ENCODE measurements at places on chromosomes 6 and 20.
A peak's percentile ranks its signal among the peaks of the same experiment; 100 is the strongest.

GRCh38 chr6:138421089-138421488 is 17.1 kb downstream of the HEBP2 start:
- DNase-seq: no peak

DNA sequence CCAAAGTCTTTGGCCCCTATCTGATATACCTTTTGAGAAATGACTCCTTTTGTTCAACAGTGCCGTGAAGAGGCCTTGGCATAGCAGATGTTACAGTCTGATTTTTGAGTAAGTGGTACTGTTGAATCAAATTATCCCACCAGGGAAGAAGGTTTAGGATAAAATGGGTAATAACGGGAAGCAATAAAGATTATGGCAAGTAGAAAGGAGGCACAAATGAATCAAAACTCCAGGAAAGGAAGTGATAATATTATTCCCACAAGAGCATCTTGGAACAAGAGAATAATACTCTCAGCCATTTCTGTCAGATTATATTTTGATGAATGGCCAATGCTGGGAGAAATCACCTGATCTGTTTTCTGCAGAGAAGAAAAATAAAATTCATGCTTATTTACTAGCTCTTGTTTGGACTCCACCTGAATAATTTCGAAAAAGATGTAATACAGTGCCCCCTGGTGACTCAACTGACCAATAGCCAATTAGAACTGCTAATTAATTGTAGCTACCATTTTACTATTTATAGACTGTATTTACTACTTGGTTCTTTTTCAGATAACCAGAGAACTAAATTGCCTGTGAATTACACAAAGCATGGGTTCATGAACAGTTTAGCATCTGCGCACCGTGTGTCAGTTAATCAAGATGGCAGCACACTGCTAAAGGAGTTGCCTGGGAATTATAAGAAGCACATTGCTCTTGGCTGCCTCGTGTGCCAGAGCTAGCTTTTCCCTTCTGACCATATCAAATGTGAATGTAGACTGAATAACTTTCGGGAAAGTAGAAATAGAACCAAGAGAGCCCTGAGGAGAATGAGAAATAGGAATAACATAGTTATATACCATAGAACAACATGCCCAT is 78.5 kb upstream of the TRDN start:
- no peak for DNase-seq

DNA sequence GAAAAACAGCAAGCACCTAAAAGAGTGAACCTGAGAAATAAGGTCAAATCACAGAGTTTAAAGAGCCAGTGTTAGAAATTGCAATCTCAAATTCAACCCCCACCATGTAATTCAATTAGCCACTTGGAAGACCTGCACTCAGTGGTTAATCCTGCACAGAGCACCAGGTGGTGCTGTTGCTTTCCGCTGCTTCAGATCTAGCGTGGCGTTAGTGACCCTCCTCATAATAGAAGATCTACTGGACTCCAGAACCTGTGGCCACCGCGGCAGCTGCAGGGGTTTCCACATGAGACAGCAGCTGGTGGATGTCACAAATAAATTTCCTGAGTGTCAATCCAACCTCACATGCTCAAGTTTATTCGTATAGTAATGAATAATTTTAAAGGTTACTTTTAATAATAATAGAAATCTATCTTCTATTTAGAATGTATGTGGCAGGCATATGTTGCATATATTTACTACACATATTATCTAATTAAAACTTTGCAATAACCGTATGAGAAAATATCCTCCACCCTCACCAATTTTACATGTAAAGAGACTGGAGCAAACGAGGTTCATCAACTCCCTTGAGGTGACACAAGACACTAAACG is 84.4 kb downstream of the SYNE1 start:
- DNase-seq: peak; percentile 79

DNA sequence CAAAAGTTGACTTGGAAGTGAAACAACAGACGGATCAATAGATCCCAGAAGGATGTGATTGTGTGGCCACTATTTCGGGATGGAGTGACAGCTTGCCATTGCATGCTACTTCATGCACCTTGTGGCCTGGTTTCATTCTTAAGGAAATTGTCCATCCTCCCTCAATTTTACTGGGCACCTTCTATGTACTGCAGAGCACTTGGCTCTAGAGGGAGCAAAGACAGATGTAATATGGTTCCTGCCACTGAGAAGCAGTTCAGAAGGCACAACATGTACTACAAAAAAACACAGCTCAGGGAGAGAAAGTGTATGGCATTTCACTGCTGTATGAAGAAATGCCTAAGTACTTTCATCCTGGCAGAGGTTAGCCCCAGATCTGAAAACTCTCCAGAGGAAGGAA is 91.9 kb downstream of the FOXA2 start:
- DNase-seq: no peak

- no peak for DNase-seq
Measured at GRCh38 chr6:41404182-41404845, 68.9 kb downstream of the NCR2 start.

DNA sequence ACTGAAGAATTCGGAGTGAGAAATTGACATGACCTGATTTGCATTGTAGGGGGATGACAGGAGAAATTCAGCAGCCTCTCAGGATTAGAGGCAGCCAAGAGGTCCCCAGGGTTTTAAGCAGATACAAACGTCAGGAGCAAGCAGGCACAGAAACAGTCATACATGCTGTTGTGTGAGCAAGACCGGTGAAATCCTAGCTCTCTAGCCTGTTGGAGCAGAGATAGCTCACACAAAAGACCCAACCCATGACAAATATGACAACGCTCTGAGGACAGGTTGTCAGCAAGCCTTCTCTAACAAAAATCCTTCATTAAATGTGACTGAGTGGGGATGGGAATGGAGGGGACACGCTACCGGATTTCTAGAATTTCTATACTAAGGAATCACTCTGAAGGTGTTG is 23.0 kb upstream of the AKAP12 start:
- DNase-seq: no peak

Data from upper lobe of left lung (tissue), 6 donors.